ENCODE measurements at places on chromosomes 11 and 22. TPM values are rescaled to one million over a fixed set of nuclear protein-coding genes. Genes with fewer than 3 reads are reported as not detected.

The PANX2 gene
- not detected for total RNA-seq

The MAPK12 gene
- total RNA-seq = 5.3 TPM

The SAA4 gene
- total RNA-seq = not detected

The P2RY2 gene
- total RNA-seq = not detected

The ROBO4 gene
- total RNA-seq = 0.05 TPM

The DRICH1 gene
- 0.21 TPM for total RNA-seq

The OR10G4 gene
- not detected for total RNA-seq

The SCGB2A2 gene
- total RNA-seq = not detected

DNA sequence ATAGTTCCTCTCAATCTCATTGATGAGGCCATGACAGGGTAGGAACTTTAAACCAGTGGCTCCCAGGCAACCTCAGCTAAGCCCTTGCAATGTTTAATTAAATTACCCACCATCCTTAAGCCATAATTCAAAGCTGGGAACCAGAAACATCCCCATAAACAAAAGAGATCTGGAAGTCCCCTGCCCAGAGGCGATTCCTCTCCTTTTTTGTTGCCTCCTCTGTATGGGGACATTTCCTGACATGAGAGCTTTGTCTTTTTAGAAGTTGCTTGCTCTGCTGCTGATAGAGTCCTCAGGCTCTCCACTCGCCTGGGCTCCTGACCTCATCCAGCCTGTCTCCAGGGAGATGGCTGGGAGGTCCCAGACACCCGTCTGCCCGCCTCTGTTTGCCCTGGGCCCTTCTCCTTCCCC lies 3.2 kb downstream of the DTX4 start:
- no peak for DNase-seq

GRCh38 chr11:86383041-86383955 lies 8.6 kb downstream of the CCDC81 start:
- no peak for DNase-seq

Data from activated CD8-positive, alpha-beta T cell treated with anti-CD3 and anti-CD28 coated beads, Interleukin-2, amount 10 ng/mL, durations not matched to agents 7 days and 5 days (primary cell).